ENCODE measurements at places on chromosomes 16 and 17.

DNA sequence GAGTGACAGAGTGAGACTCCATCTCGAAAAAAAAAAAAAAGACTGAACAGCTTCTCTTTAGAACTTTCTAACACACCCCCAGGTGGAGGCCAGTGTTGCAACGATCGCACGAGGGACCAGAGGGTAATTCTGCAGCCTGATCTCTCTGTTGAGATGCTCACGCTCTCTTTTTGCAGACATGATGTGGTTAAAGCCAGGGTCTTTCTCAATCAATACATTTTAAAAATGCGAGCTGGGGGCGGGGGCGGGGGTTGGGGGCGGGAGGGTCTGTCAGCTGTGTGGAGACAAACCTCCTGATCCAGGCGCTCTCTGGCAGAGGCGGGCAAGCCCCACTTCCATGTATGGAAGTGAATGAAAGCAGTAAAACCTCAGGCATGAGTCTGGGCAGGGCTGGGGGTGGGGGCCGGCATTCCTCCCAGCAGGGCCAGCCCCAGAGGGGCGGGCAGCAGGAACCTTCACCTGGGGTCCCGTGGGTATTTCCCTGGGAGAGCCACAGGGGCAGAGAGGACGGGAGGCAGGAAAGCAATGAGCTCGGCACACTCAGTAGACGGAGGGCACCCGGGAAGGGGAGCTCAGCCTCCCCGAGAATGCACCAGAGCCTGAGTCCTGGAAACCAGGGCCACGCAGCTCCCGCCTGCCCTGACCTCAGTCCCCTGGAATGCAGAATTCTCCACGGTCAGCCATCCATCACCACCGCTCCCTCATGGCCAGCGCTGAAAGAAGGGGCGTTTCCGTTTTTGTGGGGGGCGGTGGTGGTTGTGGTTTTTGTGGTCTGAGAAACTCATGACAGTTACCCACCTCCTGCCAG is 28.0 kb downstream of the NXN start:
- peak; percentile 86 for DNase-seq

GRCh38 chr17:75850928-75851692 is 4.0 kb downstream of the WBP2 start:
- no peak for DNase-seq

DNA sequence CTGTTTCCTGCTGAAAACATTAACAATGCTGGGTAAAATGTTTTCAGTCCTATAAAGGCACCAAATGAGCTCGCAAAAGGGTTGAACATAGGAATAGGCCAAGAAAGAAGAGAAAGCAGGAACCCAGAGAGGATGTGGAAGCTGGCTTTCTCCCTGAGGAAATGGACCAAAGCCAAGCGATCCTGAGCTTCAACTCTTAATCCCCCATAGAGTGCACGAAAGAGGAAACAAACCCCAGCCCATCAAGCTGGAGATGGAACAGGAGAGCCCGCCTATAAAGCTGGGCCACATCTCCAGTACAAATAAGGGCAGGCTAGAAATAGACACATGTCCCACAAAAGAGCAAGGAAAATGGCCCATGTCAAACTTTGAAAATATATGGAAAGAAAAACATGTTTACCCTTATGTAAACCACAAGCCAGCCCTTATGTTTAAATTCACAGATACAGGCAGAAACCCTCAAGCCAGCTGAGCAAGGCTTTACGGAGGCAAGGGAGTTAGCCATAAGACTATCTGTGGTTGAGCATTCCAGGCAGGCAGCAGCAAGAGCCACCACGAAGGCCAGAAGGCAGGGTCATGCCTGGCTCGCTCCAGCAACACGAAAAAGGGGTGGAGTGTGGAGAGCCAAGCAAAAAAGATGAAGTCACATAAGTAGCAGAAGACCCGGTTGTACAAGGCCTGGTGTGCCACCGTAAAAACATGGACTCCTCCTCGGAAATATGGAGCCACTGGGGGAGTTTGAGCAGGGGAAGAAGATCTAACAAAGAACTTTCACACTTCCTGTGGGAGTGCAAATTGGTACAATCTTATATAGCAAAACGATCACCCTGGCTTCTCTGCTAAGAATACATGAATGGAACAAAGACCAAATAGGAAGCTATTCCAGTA is 27.8 kb downstream of the COPRS start:
- no peak for DNase-seq

DNA sequence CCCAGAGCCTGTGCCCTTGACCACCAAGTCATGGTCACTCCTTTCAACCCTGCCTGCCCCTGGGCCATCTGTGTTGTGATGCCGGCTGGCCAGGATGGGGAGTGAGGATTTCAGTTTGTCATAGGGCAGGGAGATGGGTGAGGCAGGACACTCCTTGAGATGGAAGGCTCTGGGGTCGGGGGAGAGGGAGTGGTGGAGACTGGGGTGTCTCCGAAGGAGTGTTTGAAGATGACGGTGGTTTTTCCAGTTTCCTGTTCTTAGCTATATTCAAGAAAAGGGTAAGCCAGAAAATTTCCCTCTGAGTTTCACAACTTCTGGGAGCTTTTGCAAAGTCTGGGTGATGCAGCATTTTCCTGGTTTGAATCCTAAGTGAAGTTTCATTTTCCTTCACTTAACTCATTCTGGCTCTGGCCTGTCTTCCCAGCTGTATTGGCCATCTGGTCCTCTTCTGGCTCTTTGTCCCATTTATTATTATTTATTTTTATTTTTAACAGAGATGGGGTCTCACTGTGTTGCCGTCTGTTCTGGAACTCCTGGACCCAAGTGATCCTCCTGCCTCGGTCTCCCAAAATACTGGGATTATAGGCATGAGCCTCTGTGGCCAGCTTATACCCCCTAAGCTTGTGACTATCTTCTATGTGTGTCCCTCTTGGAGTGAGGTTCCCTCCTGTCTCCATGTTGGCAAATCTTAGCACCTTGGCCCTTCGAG is 27.7 kb downstream of the ABCC1 start:
- DNase-seq, result peak; percentile 85

DNA sequence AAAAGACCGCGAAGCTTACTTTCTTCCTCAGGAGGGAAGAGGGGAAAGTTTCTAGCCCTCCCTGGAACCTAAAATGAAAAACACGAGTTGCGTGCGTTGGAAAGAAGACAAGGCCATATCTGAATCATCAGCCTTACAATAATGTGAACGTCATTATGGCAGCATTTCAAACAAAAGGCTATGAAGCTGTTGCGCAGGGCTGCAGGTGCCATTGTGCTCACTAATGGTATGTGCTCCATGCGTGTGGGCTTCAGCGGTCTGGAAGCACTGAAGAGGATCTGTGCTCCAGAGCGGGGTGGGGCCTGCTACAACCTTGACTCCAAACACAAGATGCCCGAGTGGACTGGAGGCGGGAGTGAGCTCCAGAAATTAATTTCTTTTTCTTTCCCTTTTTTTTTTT is 12.1 kb upstream of the CYB5B start:
- DNase-seq, result peak; percentile 46

DNA sequence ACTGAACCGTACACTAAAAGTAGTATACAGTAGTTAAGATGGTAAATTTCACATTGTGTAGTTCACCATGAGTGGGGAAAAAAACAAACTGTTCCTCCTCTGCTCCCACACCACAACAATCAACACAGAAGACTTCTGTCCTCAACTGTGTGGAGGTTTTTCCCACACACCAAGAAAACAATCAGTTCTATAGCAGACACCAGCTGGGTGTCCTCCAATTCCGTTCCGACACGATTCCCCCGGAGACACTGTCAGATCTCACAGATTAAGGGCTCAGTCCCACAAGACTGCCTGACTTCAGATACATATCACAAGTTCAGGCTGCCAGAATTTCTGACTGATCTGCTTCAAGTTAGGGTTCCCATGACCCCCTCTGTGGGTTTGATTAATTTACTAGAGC is 31.8 kb downstream of the BBS2 start:
- DNase-seq, result no peak

GRCh38 chr17:49210158-49211029 is at the start of the genes ABI3 and GNGT2:
ABI3 (plus strand) TSS chr17:49210707; CDS start chr17:49210725, 18 bp downstream.
GNGT2 (minus strand) TSS chr17:49210574; CDS start chr17:49207422, 3,152 bp downstream.
- peak; percentile 38 for DNase-seq

GRCh38 chr17:15409721-15410250 is 57.6 kb downstream of the CDRT4 start:
- peak; percentile 97 for DNase-seq

DNA sequence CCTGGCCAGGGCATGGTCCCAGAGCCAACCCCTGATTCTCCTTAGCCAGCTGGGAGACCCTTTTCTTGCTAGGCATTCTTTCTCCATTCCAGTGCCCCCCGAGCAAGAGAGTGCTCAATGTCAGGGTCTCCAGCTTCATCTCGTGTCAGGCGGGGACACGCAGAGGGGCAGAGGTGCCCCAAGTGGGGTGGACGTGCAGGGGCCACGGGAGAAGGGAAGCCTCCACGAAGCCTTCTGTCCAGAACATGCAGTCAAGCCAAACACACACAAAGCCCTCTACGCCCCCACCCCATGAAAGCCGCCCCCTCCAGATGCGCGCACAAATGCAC is 852 bp downstream of the GPR139 start:
- DNase-seq, result no peak

DNA sequence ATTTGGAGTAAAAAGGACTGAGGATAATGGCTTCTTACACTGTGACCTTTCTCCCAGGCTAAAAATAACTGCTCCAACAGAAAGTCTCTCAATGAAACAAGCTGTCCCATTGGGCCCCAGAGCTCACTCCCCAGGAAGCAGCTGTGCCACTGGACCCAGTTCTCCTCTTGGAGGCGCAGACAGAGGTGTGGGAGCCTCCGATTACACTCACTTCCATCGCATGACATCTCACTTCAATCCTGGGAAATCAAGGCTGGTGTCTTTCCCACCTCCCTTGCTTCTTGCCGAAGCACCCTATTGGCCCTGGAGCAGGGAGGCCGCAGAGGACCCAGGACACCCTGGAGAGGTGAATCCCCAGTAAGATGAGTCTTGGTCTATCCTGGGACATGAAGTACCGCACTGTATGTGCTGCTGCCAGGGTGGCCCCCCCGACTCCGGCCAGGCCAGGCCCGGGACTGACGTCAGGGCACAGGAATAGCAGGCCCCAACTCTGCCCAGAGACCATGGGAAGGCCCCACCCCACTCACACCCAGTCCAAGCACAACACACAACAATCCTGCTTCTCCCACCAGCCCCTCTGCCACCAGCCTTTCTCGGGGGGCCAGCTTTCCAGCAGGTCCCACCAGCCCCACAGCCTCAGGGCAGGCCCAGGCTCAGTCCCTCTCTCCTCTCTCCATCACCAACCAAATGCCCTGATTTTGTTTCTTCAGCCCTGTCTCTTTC is 29.5 kb downstream of the SRL start:
- DNase-seq, result no peak

- DNase-seq, result no peak
These were observed 223.7 kb downstream of the ZNF423 start for GRCh38 chr16:49632086-49632794.

DNA sequence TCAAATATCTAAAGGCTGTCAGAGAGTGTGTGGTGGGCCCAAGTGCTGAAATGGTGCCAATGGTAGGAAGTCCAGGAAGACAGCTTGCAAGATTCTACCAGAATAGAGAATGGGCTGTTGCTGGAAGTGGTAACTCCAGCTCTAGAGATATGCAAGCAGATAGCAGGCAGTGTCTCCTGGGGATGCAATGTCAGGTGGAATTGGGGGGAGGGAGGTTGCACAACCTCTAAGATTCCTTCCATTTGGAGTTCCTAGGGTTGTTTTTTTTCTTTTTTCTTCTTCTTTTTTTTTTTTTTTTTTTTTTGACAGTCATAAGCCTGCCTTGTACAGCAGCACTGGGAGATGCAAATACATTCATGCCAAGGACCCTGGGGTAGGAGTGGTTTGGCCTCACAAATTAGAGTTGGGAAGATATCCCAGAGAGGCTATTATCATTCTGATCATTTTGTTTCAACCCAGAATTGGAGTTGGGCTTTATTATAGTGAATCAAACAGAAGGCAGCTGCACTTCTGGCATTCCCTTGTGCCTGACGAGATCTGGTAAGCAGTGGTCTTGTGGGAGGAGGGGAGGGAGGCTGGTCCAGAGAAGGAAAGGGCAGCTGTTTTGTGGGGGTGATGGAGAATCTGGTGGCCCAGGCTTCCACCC is 51.1 kb downstream of the SLC6A2 start:
- no peak for DNase-seq

DNA sequence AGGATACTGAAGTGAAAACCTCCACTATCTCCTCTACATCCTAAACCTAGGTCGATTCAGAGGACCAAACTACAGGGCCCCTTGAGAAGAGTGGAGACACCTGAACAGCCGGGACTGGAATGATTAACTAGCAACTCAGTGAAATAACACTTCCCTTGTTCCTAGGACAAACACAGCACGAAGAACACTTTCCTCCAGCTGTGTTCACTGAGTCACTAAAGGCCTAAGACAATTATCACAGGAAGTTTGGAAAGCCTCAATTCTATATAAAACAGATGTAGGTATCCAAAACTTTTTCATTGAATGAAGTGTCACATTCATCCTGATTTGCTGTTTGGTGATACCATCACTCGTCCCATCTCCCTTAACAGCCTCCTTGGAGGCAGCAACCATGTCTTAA is 15.5 kb upstream of the CUEDC1 start:
- peak; percentile 85 for DNase-seq

- DNase-seq, result no peak
These were observed 19.6 kb upstream of the RFFL start for GRCh38 chr17:35083071-35083470.

- DNase-seq, result no peak
These were observed 17.4 kb downstream of the IRF8 start for GRCh38 chr16:85916141-85916890.

- DNase-seq, result peak; percentile 92
These were observed 357.6 kb upstream of the SALL1 start for GRCh38 chr16:51508490-51509212.

DNA sequence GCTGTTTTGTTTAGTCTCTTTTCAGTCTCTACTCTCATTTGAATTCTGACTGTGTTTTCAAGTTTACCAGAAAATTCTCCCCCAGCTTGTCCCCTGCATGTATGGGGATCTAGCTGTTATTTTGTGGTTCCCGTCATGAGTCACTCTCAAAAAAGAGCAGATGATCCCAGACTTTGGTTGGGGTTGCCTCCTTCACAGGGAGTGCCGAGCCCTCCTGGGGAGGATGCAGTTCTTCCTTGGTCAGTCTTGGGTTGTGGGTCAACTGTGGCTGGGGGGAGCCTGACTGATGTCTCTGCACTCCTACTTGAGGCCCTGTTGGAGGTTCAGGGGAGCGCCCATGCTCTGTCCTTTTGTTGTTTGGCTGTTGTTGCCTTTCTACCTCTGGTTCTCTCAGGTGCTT is 37.7 kb downstream of the EPN2 start:
- peak; percentile 35 for DNase-seq

- DNase-seq, result no peak
These were observed 68.2 kb downstream of the PLD6 start for GRCh38 chr17:17137731-17138585.

DNA sequence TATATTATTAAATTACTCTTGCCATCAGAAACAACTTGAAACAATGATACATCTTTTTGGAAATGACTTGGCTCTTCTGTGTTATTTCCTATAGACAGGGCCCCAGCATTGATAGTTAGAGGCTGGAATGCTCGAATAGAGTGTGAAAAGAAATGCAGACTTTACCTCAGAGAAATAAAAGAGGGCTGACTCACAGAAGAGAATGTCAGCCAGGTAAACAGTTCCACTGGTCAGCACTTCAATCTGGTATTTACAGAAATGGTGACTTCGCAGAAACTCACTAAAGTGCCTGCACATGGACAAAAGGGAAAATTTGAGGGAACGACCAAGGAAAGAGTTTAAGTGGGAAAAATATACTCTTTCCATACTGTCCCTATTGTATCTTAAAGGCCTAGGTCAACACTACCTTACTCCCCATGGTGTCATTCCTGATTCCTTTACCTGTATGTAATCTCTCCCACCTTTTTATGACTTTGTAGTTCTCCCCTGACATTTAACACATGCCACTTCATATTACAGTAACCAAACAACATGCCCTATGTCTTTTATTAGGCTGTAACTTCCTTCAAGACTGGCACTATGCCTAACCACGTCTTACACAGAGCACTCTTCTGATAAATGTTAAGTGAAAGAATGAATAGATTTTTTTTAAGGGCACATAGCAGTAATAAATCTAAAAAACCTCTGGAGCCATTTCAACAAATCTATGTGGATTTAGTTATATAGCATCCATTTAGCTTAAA is 36.7 kb downstream of the AKAP10 start:
- DNase-seq, result peak; percentile 46
